ENCODE measurements at places on chromosomes 3 and 15.
A peak's percentile ranks its signal among the peaks of the same experiment; 100 is the strongest.

DNA sequence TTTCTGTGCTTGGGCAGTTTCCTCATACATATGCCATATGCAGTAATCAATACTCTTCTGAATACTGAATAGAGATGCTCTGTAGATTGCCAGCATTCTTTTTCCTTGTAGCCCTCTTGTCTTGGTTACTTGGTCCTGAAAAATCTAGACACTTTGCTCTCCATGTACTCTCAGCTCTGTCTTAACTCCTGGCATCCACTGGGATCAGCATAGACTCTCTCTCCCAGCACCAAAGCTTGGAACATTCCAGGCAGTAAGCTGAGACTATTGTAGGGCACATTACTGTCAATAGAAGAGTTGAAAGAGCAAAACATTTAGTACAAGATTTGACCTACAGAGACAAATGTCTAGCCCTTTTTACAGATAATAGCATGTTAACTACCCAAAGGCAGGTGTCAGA is 1100.3 kb downstream of the TBL1XR1 start:
- DNase-seq: no peak

GRCh38 chr3:58630710-58631092 is 35.9 kb downstream of the FAM3D start:
- no peak for DNase-seq

DNA sequence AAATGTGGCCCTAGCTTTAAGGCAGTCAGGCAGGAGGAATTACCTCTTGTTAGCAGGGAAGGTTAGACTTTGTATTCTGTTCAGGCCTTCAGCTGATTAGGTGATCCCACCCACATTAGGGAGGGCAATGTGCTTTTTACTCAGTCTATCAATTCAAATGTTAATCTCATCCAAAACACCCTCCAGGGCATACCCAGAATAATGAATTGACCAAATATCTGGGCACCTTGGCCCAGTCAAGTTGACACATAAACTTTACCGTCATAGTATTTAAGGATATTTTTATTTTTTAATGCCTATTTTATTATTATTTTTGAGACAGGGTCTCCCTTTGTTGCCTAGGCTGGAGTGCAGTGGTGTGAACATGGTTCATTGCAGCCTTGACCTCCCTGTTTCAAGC is 146.1 kb downstream of the PTPRG start:
- DNase-seq: no peak

DNA sequence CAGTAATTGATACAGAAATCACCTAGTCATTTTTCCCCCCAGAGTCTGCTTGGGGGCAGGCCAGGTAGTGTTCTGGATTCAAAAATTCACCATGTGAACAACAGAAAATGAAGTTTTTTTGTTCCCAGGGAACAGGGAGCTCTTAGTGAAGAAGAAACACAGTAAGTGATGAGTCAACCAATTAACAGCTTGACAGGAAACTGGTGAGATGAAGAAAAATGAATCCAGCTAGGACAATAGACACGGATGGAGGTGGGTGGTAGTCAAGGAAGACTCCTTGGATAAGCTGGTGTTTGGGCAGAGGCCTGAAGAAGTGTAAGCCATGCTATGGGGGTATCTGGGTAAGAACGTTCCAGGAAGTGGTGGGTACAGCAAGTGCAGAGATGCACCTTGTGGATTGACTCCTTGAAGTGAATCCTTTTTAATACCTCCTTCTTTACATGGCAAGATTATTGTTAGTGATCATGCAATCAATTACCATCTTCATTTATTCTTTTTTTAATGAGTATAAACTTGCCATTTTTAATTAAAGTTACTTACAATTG is 339.9 kb upstream of the RGMA start:
- no peak for DNase-seq

DNA sequence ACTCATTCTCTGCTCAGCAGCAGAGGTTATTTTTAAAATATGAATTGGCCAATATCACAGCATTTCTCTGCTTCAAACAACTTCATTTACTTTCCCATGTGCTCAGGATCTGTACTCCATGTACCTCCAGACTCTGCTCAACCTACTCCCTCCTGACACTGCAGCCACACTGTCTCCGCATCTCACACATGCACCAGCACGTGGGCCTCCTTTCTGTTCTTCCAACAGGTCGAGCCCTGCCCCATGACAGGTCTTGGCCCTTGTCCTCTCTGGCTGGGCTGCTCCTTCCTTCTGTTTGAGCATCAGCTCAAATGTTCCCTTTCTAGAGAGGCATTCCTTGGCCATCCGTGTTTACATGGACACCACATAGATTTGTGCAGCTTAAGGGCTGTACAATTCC is 195.7 kb downstream of the EBLN2 start:
- DNase-seq: no peak

- DNase-seq: no peak
Observed at GRCh38 chr3:39408493-39409372, 2.2 kb downstream of the RPSA start.

- DNase-seq: no peak
Observed at GRCh38 chr15:91283155-91283554, 183.1 kb downstream of the SV2B start.

DNA sequence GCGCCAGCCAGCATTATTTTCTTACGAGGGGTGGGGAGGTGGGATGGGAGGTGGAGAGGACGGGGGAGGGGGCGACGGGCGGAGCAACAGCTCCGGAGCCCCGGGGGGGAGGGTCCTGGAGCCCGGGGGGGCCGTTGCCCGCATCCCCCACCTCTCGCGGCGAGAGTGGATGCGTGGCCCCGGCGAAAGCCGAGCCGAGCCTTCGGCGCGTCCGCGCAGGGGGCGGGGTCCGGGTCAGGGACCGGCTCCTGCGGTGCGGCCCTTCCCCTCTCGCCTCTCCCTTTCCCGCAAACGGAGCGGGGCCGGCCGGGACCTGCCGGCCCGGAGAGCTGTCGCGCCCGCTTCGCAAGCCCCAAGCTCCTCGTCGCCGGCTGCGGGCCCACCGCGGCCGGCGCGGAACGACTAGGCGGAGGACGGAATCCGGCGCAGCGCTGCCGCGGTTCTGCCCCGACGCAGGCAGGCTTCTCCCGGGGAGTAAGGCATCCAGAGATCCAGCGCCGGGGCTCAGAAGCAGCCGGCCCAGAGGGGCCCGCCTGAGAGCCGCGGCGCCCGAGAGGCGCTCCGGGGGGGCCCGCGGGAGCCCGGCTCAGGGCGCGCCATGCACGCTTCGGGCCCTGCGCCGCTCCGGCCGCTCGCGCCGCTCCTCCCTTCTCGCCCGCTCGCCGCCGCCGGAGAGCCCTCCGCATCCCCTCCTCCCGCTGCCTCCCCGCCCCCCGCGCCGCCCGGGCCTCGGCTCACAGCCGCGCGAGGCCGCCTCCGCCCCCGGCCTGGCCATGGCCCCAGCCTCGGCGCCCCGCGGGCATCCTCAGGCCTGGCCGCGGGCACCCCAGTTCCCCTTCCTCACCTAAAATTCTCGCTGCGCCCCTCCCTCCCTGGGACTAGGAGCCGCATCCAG is 459 bp upstream of the ADCY5 start:
- peak; percentile 77 for DNase-seq

GRCh38 chr3:17798000-17798399 is 55.6 kb upstream of the TBC1D5 start:
- DNase-seq: no peak

DNA sequence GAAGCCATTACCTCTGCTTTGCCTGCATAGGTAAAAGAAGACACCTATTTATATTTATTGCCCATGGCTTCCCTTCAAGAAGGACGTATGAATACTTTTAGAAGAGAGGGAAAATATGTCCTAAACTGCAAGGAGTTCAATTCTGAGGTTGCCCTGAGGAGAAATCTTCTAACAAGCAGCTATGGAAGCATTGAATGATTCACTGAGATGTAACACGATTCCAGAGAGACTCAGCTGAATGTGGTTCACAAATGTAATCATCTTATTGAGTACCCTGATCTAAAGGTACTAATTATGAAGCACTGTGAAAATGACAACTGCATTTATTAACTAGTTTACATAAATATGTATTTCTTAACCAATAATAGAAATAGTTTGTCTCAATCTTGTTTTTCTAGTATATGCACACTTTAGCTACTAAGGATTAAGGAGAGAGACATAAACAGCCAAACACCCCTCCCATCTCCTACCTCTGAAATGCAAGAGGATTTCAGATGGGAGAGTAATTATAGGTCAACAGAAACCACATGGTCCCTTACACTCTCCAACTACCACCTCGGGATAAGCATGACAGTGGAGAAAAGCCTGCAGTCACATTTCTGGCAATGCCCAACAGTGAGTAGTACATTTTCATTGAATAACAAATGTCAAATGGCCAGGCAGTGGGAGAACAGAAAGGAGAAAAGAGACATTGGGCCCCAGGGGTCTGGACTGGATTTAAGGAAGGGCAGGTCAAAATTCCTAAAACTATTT is 506.2 kb upstream of the IL12A start:
- DNase-seq: peak; percentile 8

GRCh38 chr3:119160361-119160760 is 13.0 kb upstream of the UPK1B start:
- DNase-seq: no peak

GRCh38 chr3:4533489-4534443 is 40.6 kb downstream of the ITPR1 start:
- DNase-seq: peak; percentile 57

DNA sequence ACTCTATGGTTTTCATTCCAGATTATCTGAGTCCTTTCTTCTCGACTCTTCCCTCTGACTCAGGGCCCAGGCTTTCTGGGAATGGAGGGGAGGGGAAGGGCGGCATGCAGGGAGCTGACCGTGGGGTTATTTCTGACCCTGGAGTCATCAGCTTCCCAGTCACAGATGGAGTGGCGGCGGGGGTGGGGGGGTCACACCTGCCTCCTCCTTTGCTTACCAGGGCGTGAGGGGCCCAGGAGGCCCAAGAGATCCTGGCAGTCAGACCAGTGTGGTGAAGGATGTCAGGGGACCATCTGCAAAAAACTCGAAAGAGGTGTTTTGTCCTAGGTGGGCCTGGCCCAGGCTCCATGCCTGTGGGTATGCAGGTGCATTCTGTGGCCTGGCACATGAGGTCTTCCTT is 996 bp upstream of the XIRP1 start:
- no peak for DNase-seq

DNA sequence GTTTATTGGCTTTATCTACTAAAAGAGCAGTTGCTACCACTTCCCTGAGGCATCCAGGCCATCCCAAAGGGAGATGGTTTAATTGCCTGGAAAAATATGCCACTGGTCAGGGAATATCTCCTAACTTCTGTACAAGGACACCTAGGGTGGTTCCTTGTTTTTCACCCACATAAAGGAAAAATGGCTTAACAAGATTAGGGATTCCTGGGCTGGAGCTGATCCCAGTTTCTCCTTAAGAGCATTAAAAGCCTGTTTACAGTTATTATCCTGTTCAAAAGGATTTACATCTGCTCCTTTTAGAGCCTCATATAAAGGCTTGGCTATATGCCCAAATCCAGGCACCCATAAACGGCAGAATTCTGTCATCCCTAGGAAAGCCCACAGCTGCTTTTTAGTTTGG is 70.2 kb upstream of the WNT7A start:
- no peak for DNase-seq

DNA sequence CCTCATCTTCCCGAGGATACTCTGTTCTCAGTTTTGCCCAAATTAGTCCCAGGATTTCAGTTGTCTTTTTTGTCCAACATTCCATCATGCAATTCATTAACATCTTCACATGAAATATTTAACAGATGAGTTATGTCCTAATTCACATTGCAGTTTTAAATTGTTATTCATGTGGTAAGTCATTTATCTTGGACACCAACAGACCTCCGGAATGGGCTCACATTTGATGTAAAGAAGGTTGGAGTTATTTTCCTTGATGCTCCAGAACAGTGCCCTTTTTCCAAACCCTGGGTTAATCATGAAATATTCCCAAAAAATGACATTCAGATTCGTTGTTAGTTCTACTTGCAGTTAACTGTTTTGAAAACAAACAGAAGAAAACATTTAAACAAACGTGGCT is 32.8 kb upstream of the LRTM1 start:
- no peak for DNase-seq

DNA sequence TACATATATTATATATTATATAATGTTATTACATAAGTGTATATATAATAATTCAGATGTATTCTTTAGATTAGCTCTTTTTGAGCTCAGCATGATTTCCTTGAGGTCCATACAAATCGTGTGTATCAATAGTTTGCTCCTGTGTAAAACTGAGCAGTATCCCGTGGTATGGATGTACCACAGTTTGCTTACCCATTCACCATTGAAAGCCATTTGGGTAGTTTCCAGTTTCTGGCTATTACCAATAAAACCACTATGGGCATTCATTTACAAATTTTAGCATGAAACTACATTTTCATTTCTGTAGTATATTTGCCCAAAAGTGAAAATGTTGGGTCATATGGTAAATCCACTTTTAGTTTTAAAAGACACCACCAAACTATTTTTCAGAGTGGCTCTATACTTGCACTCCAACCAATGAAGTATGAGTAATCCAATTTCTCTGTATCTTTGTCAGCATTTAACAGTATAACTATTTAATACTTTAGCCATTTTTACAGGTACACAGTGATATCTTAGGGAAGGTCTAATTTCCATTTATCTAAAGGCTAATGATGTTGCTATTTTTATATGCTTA is 1361.4 kb upstream of the GBE1 start:
- no peak for DNase-seq

- DNase-seq: peak; percentile 64
Observed at GRCh38 chr3:176078906-176079305, 1118.4 kb downstream of the TBL1XR1 start.

GRCh38 chr3:108527109-108527508 is 16.7 kb upstream of the MYH15 start:
- no peak for DNase-seq

DNA sequence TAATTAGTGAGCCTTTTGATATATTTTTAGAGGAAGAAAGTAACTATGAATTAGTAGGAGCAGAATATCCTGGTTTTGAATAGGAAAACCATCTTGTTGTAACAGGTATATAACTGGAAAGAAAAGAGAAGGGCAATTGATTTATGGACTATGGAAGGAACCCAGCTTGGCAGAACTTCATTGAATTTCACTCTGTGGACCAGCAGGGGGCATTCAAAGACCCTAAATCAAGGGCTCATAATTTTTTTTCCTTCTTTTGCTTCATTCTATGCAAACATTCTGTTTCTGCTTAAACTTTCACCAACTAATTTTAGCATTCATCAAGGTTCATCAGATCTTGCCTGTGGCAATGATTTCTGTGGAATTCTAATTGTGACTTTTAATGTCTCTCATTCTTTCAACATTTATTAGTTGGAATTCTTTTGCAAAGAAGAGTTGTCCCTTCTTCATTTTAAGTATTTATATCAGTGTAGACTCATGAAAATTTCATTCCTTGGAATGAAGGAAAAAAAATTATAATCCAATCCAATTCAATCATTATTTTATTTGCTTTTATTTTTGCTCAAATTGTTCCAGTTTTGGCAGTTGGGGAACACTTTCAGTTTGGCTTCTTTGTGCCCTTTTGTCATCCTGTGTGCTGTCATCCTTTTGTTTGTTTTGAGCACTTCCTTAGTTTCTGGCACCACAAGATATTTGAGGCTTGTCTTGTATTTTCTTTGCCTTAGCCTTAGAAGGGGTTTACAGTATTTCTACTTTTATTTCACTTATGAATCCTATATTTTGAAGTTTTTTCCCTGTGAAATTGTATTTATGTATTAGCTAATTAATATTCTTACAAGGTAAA is 30.4 kb downstream of the NXPE3 start:
- peak; percentile 74 for DNase-seq
